Ureter (tissue), 1 donor: ENCODE measurements at places on chromosomes 6 and 20.

GRCh38 chr20:34546751-34547181, 11.8 kb upstream of the MAP1LC3A start:
- DNase-seq = no peak

- no peak for DNase-seq
These were observed 20.2 kb upstream of the NR2E1 start for GRCh38 chr6:108145639-108146038.

DNA sequence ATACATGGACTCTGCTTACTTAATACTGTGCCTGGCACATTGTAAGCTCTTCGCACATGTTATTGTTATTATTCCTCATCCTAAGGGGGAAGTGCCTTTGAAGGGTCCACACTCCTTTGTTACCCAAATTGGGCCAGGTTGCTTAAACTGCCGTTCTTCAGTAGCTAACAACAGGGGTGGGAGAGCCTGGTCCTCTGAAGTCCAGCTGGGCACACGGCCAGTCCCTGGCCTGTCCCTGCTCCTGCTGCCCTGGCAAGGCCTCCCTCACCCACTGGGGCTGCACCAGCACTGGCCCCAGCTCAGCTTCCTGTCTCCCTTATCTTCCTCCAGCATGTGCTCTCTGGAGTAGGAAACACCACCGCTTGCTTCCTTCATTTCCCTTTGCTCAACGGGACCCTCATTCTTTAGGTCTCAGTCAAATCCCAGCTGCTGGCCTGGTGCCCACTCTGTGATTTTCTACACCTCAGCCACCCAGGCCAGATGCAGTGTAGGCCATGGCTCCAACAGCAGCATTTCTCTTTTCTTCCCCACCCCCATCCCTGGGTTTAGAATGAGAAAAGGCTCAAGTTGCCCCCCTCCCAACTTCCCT, 5.5 kb upstream of the PROCR start:
- no peak for DNase-seq

DNA sequence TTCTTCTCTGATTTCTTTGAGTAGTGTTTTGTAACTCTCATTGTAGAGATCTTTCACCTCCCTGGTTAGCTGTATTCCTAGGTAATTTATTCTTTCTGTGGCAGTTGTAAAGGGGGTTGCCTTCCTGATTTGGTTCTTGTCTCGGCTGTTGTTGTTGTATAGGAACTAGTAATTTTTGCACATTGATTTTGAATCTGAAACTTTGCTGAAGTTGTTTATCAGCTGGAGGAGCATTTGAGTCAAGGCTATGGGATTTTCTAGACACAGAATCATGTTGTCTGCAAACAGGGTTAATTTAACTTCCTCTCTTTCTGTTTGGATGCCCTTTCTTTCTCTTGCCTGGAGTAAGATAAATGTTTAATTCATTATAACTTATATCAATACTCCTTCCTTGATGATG, 86.4 kb downstream of the OLIG3 start:
- DNase-seq = no peak

GRCh38 chr6:84515067-84515466, 249.3 kb downstream of the TBX18 start:
- DNase-seq = no peak

- no peak for DNase-seq
These were observed 420.5 kb upstream of the SOX4 start for GRCh38 chr6:21173031-21173430.

GRCh38 chr20:45449528-45449927, 20.0 kb upstream of the WFDC2 start:
- DNase-seq = peak; percentile 74

DNA sequence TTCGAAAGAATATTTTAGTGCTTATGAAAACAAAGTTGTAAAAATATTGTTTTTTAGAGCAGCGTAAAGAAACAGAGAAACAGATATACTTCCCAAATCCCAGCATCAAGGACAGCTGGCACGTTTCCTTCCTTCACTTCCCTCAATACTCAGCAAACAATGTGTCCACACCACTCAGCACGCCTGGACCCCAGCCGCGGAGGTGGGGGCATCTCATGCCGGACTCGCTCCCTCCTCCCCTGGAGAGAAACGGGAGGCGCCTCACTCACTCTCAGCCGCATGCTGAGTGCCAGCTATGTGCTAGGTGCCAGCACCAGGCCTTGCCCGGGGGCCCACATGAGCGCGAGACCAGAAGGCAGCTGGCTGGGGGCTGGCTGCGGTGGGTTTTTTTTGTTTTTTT, 34.7 kb downstream of the SLC2A4RG start:
- DNase-seq = no peak

DNA sequence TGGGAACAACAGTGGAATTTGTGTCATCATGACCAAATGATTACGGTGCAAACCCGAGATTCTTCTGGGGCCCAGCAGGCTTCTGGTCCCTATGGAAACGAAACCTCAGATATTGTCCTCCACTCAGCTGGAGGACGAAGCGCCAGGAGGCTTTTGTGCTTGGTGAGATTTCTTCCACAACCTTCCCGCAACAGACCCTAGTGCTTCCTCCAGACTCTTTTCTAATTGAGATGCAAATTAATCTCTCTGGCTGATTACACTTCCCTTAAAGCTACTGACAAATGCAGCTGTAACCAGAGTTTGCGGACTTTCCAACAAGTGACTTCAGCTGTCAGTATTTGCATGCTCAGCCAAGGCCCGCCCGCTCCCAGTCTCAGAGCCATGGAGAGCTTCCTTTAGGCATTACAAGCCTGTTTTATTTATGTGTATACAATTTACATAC, 96.0 kb downstream of the INSM1 start:
- DNase-seq = no peak

GRCh38 chr6:68639826-68640490, 4.9 kb downstream of the ADGRB3 start:
- no peak for DNase-seq

DNA sequence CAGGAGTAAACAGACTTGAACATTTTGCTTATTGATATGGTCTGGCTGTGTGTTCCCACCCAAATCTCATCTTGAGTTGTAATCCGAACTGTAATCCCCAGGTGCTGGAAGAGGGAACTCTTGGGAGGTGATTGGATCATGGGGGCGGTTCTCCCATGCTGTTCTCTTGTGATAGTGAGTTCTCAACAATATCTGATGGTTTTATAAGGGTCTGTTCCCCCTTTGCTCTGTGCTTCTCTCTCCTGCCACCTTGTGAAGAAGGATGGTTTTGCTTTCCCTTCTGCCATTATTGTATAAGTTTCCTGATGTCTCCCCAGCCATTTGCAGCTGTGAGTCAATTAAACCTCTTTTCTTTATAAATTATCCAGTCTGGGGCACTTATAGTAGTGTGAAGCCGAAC, 40.0 kb downstream of the MYLIP start:
- DNase-seq = no peak

- DNase-seq = no peak
These were observed 82.5 kb downstream of the PREX1 start for GRCh38 chr20:48745330-48745729.

DNA sequence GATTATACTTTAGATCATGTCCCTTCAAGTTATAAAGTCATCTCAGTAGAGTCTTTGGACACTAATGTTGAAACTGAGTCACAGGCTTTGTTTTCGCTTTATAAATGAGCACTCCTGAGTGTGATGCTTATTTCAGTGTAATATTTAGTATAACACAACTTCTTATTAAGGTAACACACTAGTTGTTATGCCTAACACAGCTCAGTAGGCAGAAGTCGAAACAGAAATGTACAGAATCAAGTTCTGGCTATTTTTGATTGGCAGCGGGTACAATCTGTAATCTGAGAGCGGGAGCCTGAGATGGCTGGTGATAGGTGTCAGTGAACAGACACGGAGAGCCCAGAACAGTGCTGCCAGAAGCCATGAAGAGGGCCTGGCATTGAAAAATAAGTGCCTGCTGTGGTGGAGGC, 11.4 kb downstream of the HECA start:
- no peak for DNase-seq

DNA sequence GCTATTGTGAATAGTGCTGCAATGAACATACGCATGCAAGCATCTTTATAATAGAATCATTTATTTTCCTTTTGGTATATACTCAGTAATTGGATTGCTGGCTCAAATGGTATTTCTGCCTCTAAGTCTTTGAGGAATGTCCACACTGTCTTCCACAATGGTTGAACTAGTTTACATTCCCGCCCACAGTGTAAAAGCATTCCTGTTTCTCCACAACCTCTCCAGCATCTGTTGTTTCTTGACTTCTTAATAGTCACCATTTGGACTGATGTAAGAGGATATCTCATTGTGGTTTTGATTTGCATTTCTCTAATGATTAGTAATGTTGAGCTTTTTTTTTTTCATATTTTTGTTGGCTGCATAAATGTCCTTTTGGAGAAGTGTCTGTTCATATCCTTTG, 208.7 kb downstream of the PHF3 start:
- no peak for DNase-seq

DNA sequence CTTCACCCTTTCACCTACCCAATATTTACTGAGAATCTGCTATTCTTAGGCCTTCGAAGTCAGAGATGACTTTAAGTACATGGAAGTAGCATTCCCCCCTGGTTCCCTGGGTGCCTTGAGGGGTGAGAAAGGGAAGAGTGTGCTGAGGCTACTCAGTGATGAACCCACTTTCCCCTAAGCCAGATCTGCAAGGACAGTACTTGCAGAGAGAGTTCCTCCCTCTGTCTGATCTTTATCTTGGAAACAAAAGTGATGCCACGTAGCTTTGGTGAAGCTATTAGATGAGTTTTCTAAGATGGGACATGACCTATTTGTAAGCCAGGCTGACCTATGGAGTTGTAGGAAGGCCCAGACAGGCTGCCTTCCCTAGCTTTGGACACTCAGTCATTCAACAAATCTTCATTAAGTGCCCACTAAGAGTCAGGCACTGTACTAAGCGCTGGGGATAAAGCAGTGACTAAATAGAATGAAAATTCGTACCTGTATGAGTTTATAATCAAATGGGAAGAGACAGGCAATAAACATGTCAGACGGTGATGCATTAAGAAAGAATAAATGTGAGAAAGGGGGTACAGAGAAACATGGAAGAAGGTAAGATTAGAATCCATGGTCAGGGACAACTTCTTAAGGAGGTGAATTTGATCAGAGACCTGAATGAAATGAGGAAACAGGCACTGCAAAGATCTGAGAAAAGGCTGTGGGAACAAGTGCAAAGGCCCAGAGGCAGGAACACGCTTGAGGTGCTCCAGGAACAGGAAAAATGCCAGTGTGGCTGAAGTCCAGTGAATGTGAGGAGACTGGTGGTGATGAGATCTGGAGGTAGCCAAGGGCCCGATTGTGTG, 42.2 kb downstream of the BCL2L1 start:
- no peak for DNase-seq
